ENCODE measurements at places on chromosomes 3 and 15. TPM values are rescaled to one million over a fixed set of nuclear protein-coding genes. Genes with fewer than 3 reads are reported as not detected.
A peak's percentile ranks its signal among the peaks of the same experiment; 100 is the strongest.

FYTTD1 gene
- 48.0 TPM for polyA plus RNA-seq

- DNase-seq: no peak
Measured at GRCh38 chr15:100112061-100112420, 229.7 kb downstream of the ADAMTS17 start.

DNA sequence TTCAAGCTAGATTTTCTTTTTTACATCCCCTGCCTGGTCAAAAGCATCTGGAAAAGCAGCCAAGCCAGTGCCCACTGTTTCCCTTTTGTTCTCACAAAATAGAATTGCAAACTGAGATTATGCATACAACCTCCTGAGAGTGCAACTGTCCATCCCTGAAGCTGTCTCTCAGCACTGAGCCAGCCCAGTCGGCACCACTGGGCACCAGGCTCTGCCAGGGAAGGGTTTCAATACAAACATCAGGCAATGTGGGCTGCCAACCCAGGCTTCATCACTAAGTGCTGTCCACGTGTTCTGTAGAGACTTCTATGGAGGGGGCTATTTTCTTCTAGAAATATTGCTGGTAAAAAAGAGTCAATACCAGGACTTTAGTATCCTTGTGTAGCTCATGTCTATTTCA is 356.3 kb upstream of the TBL1XR1 start:
- DNase-seq: no peak

SNTN gene
- polyA plus RNA-seq: not detected

COX17 gene
- polyA plus RNA-seq: 40.6 TPM

PLAAT1 gene
- 0.57 TPM for polyA plus RNA-seq

DNA sequence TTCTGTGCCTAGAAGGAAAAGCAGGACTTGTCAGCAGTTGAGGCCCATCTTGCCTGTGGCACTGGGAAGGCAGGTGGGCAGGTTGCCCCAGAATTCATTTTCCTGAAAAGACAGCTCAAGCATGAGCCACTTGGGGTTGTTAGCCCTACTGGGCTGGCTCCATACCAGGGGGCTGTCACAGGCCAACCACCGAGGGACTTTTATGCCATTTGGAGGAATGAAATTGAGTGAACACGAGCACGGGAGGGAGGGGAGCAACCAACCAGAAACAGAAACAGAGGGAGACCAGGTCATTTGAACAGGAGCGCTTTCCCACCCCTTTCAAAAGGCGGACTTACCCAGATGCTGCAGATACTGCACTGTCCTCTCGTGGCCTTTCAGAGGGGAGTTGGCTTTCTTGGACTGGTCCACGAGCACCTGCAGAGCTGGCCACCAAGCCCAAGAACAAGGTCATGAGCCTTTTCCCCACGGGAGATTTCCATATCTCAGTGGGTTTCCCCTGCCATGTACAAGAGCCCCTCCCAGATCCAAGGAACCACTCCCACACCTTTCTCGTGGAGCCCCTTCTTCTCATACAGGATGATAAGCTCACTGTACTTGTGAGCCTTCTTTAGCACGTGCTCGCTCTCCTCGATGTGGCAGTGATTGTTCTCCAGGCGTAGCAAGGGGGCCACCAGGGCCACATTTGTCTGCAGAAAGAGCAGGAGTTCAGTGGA is 9.9 kb upstream of the PLA2G4F start:
- no peak for DNase-seq

GRCh38 chr3:98914210-98915080 is 12.9 kb upstream of the DCBLD2 start:
- DNase-seq: no peak

GRCh38 chr15:49865925-49866757 is 245.3 kb downstream of the DTWD1 start:
- DNase-seq: no peak

GRCh38 chr3:179969525-179969924 is 67.2 kb downstream of the PEX5L start:
- peak; percentile 15 for DNase-seq

DNA sequence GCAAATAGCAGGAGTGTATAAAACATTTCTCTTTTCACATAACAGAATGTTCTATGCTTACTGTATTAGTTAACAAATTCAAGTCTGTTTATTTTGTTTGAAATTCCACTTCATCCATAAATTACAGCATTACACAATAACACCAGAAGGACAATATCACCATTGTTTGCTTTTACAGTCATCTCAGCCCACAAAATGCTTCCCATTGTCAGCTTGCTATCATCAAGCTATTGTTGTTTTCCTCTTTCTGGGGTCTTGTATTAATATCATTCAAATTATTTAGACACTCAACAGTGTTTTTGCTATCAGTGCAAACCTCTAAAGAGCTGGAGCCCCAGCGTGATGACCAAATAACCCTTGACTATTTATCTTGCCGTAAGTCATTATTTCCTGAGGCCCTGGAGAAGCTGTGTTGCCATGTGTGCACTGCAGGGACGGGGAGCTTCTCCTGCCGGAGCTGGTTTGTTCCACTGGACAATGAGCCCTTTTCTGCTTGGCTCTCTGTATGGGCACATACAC is 1.1 kb downstream of the SAMMSON start:
- no peak for DNase-seq

DNA sequence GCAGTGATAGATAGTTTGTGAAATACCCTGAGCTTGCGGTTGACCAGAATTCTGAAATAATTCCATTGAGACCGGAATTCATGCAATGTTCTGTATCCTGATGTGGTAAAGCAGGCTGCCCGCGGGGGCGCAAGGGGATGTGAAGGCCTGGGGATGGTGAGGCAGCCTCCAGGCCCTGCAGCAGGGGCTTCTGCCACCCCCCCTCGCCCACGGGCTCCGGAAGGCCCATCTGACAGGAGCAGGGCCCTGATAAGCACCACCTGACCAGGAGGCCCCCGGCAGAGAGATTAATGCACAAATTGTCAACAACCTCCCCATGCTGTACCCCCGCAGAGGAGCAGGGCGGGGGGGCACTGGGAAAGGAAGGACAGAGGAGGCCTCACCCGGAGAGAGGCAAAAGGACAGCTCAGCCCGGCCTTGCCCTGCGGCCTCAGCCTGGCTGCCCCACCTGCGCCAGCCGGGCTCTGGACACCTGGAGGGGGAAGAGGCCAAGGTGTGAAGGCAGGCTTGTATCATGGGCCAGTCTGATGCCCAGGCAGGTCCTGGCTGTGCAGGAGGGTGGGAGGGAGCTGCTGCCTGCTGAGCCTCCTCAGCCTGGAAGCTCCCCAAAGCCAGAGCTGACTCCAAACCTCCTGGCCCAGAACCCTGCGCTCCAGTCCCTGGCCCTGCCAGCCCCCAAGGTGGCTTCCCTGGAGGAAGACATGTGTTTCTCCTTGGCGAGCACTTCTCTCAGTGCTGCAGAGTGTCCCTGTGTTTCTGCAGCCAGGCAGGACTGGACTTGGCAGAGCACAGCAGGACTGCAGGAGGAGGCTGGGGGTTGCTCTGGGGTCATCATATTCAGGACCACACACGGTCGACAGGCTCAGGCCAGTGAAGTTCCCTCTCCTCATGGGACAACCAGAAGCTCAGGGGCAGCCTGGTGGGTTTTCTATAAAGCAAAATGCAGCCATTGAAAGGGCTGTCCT is 46.5 kb downstream of the RPN1 start:
- no peak for DNase-seq

- no peak for DNase-seq
Measured at GRCh38 chr3:111668888-111669488, 73.8 kb upstream of the ZBED2 start.

DNA sequence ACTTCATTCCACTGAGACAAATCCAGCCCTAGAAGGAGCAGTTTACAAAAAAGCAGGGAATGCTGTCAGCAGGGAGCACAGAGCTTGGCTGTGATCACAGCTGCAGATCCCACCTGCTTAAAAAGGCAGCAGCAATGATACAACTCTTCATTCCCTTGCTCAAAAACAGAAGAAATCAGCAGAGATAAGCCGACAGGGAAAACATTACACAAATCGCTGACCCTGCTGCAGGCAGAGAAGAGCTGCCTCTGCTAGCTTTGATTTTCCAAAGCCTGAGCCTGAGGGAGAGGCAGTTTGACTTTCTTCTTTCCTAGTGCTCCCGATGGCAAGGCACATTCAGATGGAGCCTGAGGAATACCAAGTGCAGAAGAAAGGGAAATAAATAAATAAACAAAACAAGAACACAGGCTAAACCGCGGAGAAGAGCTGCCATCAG is 80.2 kb downstream of the SHQ1 start:
- DNase-seq: no peak

GRCh38 chr15:79418693-79419279 is 13.3 kb upstream of the MINAR1 start:
- no peak for DNase-seq

GRCh38 chr3:46935168-46935858 is 41.2 kb downstream of the CCDC12 start:
- peak; percentile 93 for DNase-seq

GOLGA8T gene
- polyA plus RNA-seq: not detected

DNA sequence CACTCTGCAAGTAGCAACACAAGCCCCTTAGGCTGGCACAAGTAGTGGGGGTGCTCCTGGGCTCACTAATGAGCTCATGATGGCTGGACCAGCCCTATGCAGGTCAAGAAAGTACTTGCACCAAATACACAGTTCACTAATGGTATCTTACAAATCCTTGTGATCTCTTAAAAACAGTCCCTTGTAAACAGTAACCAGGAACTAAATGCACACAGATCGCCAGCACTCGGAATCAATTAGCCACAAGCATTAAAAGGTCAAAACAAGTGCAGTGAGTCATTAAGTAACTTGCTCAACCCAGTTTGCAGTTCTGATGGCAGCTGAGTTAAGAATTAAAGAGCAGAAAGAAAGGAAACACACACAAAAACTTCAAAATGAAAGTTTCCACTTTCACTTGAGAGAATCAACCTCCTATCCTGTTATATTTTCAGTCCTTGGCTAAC is 43.2 kb downstream of the ARHGEF3 start:
- DNase-seq: peak; percentile 9

- DNase-seq: no peak
Measured at GRCh38 chr15:79064496-79064895, 26.1 kb downstream of the RASGRF1 start.

- no peak for DNase-seq
Measured at GRCh38 chr15:28456476-28457395, 76.0 kb downstream of the GOLGA8G start.

- DNase-seq: no peak
Measured at GRCh38 chr15:84112025-84112424, 123.5 kb upstream of the GOLGA6L4 start.

DNA sequence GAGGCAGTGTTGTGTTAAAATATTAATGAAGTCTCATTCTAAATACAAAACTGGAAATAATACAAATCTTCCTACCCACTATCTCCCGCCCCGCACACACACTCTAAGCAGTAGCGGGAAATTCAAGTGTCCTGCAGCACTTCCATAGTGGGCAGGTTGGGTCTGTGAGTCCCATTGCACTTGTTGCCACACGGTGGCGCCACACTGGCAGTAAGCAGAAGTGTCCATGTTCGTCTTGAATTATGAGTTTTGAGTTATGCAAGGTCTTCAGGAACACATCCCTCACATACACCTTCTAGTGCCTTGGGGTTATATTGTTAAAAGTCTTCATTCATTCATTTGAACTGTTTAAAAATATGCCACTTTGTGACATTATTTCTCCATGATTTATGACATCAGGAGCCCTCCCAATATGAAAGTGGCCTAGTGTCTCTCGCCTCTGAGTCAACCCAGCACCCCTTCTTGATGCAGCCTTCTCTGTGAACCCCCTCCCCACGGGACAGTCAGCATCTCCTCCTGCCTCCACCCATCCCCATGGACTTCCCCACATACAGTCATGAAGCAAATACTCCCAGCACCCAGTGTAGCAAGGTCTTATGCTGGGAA is 17.6 kb upstream of the CCDC174 start:
- peak; percentile 45 for DNase-seq

- peak; percentile 33 for DNase-seq
Measured at GRCh38 chr3:152638707-152639450, 196.1 kb upstream of the P2RY1 start.

GRCh38 chr3:76888856-76889255 is 151.0 kb upstream of the ROBO2 start:
- DNase-seq: no peak

DNA sequence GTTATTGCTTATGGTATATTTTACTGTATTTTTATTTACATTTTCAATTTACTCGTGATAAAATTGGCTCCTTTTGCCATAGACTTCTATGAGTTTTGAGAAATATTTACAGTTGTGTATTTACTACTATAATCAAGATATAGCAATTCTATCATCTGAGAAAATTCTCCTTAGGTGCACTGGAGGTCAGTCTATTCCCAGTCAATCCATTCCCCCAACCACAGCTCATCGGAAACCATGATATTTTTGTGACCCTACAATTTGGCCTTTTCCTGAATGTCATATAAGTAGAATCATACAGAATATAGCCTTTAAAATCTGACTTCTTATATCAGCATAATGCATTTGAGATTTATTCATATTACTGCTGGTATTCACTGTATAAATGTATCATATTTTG is 114.7 kb upstream of the LRTM1 start:
- DNase-seq: no peak

CRABP1 gene
- not detected for polyA plus RNA-seq

GRCh38 chr15:74825866-74826265 is 561 bp upstream of the CPLX3 start:
- DNase-seq: no peak

CALML4 gene
- 3.3 TPM for polyA plus RNA-seq
